Anterior cingulate cortex (tissue), 58 donors: ENCODE measurements at places on chromosomes 2 and 18.

DNA sequence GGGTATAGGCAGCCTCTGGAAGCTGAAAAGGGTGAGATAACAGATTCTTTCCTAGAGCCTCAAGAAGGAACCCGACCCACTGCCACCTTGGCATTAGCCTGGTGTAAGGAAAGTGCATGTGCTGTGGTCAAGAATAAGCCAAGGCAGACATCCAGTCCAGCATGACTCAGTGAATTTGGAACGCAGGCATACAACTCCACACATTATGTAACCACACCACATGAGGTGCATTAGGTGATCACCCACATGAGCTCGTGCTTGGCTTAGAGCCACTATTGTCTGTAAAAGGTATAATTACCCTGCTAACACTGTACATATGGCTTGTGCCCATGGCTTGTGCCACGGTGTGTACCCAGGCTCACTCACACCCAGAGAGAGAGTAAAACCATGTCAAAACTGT is 583.7 kb upstream of the HNMT start:
- DNase-seq = no peak

DNA sequence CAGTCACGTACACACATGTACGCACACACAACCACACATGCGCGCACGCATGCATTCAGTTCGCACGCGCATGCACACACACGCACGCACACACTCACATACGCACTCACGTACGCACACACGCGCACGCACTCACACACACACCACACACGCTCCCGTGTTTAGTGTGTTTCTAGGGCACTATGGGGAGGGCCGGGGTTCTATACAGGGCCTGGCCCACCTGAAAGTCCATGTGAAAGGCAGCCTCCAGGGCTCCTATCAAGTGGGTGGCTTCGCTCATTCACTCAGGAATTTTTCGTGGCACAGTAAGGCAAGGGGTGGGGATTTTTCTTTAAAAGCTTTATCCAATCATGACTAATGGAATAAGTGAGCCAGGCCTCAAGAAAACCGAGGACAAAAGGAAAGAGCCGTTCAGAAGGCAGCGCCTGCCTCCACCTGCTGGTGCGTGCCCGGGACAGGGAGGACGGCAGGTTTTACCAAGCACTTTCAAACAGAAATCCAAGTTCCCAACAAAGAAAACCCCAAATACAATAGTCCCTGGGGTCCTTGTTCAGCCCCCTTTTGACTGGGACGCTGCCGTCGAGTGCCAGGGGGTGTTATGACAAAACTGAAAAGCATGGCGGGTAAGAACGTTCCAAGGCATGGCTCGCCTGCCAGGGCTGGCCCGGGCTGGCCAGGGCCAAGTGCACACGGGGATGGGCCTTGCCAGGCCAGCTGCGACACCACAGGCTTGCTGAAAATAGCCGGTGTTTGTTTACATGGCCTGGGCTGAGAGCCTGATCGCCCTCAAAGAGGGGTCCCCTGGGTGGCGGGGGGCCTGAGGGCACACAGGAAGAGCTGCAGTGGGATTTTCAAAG is 110.0 kb downstream of the HDAC4 start:
- DNase-seq = peak; percentile 59

- no peak for DNase-seq
Measured at GRCh38 chr2:239830121-239831000, 194.8 kb downstream of the NDUFA10 start.

- DNase-seq = no peak
Measured at GRCh38 chr2:210647151-210647550, 90.8 kb downstream of the CPS1 start.

DNA sequence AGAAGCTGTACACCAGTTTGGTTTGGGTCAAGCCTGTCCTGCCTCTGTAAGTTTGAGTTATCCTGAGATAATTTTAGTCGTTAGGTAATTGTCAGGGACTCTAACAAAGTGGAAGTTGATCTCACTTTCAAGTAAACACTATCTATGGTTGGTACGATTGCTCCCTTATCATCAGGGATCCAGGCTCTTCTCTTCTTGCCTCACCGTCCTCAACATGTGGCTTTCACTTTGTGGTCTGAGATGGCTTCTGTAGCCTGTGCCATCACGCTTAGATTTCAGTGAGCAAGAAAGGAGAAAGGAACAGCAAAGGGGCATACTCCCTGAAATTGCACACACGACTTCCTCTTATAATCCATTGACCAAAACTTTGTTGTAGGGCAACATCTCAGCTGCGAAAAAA is 115.6 kb downstream of the CTAGE1 start:
- DNase-seq = no peak

DNA sequence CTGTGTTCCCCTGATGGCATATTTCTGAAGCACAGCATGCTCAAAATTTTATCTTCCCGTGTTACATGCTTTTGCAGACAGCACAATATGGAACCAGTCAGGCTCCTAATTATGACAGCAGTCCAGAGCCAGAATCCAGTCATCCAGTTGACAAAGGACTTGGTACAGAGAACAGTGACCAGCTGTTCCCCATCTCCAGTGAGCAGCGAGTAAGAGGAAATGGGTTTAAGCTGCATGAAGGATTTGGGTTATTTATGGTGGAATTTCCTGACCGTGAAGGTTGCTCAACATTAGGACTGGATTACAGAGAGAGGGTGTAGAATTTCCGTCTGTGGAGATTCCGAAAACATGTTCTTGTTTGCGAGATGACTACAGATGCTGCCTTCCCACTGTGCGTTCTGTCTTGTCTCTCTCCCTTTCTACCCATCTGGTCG is 24.4 kb downstream of the SGPP2 start:
- DNase-seq = no peak

DNA sequence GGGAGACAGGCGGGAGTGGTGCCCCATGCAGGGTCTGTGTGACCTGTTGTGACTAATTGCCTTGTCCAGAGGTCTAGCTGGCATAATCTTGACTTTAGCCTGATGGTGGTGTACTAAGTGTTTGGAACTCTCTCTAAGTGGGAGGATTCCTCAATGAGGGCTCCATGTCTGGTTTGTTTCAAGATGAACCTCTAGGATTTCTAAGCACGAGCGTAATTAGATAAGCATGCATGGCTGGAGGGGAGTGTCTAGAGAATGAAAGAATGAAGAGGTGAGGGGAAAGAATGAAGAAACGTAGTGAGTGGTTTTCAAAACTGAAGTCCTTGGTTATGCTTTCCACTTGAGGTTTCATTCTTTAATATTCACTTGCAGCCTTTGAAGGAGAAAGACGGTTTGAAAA is 833.2 kb upstream of the GYPC start:
- DNase-seq = no peak

DNA sequence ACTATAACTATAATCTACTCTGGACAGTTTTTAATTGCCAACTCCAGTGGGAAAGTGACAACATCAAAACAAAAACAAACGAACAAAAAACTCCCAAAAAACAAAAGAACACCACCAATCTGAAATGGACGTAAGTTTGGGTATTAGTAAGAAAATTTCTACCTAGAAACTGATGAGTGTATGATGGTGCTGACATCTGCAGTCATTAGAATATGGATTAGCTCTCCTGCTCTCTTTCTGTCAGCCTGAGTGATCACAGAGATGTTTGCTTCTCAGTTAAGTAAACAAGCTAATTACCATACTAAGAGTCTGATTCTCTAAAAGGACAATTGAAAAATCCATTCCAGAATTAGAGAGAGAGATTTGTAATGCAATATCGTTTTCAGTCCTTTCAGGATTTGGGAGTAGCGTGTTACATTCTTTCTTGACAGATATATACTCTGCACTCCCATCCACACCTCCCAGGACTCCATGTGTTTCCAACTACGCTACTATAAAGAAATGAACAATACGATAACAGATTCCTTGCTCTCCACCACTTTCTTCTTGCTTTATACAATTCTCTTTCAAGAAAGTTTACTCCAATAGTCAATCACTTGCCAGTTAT is 1347.4 kb upstream of the PIK3C3 start:
- DNase-seq = no peak

DNA sequence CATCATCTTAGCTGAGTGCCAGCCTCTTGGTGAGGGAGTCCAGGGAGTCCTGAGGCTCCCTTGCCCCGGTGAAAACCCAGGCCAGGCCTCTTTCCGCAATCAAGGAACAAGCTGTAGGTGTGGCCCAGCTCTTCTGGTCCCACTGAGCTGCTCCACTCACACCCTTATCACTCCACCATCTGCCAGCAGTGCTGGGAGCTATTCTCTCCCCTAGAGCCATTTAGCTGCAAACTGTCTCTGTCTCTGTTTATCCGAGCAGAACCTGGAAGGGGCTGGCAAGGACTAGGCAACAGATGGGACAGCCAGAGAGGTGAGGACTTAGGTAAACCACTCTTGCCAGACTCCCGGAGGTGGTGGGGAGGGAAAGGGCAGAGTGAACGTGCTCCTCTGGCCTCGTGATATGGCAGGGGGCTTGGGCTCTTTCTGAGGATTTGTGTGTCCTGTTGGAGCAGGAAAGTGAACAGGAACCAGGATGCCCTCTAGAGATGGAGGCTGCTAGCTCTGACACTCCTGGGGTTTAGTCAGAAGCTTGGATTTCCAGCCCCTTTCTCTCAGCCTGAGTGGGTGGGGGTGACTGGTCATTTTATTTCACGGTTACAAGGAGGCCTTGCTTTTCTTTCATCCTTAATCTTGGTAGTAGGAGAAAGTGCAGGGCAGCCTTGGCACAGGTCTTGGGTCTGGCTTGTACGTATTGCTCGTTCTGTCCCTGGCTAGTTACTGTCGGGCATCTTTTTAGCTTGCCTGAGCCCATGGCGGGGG is 19.6 kb downstream of the B3GNT2 start:
- no peak for DNase-seq

GRCh38 chr2:236367506-236368289 is 103.5 kb upstream of the ASB18 start:
- no peak for DNase-seq

DNA sequence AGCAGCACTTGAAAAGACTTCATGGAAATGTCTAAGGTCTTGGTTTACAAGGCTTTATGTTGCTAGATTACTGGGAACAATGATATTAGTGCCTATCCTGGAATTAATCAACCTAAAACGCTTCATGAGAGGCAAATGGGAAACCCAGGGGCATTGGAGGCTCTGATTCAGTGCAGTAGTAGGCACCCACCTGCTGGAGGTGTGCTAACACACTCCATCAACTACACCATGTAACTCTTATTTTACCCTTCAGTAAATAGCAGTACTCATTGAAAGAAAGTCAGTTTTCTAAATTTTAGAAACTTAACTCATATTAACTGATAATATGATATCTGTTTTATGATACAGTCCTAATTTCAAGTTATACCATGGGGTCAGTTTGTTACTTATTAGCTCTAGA is 17.4 kb upstream of the HNRNPA3 start:
- no peak for DNase-seq

DNA sequence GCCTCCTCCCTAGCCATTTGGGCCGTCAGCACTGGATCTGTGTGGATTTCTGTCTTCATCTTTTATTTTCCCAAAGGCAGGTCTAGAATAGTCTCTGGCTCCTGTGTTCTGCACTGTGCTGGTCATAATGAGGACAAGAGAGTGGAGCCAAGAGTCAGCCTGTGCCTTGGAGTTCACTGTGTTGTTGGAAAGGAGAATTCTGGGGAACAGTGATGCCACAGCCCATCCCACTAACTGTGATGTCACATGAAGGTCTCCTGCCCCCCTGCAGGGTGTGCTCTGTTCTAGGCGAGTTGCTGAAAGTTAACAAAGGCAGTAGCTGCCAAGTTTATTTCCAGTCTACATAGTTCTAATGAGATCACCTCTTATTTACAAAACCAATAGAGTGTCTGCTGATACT is 248.5 kb downstream of the TPGS2 start:
- DNase-seq = no peak

GRCh38 chr2:105597011-105597805 is 147.5 kb upstream of the NCK2 start:
- no peak for DNase-seq

GRCh38 chr2:176187899-176188773 is at the start of gene HOXD1:
HOXD1 (plus strand) TSS chr2:176188668; CDS start chr2:176188802, 134 bp downstream.
- no peak for DNase-seq
